Epithelial cell of proximal tubule (primary cell): ENCODE measurements at places on chromosomes 2 and 18. TPM values are rescaled to one million over a fixed set of nuclear protein-coding genes. Genes with fewer than 3 reads are reported as not detected.

GRCh38 chr2:218093879-218094278 is 24.8 kb downstream of the RUFY4 start:
- no peak for DNase-seq

GRCh38 chr2:157443090-157443489 is 799 bp downstream of the CYTIP start:
- DNase-seq: no peak

DNA sequence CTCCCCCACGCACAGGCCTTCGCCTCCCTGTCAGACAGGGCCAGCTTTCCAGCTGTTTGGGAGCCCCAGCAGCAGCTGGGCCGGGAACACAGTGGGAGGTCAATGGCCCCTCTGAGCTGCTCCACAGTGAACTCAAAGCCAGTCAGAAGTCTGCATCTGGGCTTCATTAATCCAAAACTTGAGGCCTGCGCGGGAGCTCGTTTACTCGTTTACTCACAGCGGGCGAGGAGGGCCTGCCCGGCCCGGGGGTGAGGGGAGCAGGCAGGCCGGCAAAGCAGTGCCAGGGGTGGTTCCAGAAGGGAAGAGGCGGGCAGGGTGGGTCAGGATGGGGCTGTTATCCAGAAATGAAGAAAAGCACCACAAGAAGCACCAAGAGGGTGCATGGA is 36.8 kb upstream of the SEMA4C start:
- no peak for DNase-seq

DNA sequence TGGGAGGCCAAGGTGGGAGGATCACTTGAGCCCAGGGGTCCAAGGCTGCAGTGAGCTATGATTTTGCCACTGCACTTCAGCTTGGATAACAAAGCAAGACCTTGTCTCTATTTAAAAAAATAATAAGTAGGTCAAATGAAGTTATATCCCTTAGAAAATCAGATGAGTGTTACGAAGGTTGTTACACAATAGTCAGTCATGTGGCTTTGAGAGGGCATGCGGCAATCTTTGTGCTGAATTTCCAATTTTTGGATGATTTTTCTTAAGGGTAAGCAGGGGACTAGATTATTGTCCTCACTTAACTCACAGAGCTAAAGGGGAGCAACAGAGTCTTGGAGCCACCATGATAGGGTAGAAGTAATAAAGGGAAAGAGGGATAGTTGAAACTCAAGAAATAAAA is 71.8 kb downstream of the B3GNT2 start:
- no peak for DNase-seq

DNA sequence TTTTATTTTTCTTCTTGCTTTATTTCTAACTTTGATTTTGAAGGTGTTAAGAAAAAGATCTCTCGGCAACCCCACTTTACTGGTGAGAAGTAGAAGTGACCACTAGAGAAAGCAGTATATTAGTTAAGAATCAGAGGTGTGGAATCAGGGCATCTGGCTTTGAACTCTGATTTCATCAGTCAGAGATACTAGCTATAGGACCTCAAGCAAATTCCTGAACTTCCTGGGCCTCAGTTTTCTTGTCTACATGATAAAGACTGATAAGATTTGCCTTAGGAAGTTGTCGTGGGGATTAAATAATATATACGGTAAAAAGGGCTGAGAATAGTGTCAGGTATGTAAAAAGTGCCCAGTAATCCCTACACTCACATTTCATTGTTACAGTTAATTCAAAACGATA is 440.3 kb upstream of the CRIM1 start:
- DNase-seq: no peak

POTEF gene
- total RNA-seq: not detected in 2 replicates

DNA sequence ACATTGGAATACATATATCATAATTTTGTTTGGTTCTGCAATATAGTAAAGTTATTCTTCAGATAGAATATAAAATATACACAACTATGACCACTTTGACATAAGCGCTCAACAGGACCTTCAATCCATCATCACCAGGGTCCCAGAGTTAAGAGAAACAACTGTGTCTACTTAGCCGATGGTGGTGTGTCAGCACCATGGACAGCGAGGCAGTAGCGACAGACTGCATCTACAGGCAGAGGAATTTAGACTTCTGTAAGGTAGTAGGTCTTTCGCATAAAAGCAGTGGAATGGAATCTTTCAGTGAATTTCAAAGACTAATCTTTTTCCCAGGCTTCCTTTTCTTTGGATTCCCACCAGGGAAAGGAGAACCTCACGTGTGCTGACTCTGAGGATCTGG is 20.5 kb upstream of the LRPPRC start:
- no peak for DNase-seq

DNA sequence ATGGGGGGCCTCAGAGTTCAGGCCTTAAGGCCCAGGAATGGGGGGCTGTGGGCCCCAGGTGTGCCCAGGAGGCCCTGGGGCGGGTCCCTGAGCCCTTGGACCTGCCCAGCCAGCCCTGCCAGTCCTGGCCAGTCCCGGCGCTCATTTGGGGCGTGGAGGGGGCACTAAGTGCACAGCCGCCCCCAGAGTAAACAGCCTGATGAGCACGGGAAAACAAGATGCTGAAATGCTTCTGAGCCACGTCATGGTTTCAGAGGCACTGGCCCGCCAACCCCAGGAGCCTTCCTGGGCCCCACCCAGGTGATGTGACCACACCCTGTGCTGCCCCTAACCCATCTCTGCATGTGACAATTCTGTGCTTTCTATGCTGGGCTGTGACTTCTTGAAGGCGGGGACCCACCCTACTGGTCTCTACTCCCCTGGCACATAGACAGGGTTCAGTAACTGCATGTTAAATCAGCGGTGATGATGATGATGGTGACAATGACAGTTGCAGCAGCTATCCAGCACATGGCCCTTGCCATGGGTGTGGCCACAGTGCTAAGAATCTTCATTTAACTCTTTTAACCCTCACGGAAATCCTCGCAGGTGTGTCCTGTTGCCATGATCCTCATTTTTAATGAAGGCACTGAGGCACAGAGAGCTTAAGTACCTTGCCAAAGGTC is 28.1 kb upstream of the ASPRV1 start:
- DNase-seq: no peak

- DNase-seq: no peak
These were observed 13.7 kb upstream of the TTC39C start for GRCh38 chr18:24000613-24001490.

GRCh38 chr2:200338692-200339091 is 32.2 kb downstream of the SPATS2L start:
- no peak for DNase-seq

DNA sequence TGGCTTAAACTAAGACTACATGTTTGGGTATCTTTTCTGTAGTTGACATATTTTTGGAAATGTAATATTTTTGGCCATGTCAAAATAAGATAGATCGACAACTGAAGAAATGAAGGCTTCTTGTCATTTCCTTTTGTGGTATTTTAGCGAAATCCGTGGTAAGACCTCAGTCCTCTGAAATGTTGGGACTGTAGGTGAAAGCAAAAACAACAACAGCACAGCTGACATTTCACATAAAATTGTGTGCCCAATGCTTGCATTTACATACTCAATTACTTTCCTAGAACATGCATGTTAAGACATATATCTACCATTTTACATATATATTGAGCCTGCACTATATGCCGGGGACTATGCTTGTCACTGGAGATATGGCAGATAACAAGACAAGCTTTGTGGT is 50.2 kb downstream of the SPP2 start:
- no peak for DNase-seq

DNA sequence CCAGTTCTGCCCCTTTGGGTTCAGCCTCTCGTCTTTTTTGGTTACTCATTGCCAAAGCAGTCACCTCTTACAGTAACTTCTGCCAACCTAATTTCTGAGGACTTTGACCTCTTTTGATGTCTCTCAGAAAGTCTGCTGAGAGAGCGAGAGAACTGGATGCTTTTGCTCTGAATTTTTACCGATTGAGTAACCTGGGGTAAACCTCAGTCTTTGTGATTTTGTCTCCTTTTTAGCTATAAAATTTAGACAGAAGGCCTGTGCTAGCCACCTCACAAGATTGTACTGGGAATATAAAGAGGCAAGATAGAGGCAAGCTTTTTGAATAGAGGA is 34.8 kb upstream of the IL1R1 start:
- no peak for DNase-seq

DNA sequence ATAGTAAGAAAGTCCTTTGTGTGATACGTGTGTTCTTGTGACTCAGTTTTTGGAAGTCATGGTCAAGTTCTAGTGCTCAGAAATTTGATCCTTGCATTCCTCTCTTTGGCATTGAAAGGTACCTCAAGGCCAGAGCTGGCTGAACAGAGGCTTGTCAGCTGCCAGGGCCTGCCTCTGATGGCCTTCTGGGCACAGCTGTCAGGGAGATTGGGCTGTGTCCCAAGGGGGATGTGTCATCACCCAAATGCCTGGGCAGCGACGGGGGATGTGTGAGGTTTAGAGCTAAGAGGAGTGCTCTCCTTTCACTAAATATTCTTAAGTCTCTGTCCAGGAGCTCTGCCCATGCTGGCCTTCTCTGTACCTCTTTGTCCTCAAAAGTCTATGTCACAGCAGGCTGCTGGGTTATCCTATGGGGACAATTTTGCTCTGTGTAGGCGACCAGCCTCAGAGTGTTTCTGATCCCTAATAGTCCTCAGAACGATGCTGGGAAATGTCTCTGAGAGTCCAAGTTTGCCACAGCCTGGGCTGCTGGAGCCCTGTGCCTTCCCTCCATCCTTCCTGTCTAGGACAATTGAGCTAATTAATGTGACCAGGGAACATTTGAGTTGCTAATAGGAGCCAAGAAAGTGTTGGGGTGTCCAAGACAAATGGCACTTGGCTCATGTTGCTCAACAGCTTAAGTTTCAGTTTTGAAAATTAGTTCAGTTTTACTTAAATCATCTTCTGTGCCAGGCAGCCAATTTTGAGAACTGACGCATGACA is 115.4 kb upstream of the ZNF521 start:
- DNase-seq: no peak

- no peak for DNase-seq
These were observed 312.2 kb downstream of the ZNF521 start for GRCh38 chr18:25039781-25040180.

GNAL gene
- 3.2 and 5.0 TPM in 2 replicates for total RNA-seq

GRCh38 chr2:69524799-69525198 is 87.6 kb upstream of the NFU1 start:
- DNase-seq: no peak
